Kasumi-1 (cell line): ENCODE measurements at places on chromosomes 1 and 21.

DNA sequence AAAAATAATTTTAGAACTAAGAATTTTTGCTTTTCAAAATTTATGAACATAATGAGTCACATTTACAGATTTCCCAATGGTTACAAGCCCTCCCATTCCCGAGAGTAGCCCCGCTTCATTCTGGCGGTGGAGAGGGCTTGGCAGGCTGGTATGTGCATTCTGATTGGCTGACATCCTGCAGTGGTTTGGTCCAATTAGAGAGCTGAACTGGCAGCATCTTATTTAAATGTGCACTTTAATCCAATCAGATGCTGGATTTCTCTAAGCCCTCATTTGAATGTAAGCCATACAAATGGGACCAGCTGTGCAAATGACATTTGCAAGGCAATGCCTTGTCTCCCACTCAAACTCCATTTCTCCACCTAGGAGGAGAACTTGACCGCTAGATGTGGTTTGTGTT lies 18.0 kb upstream of the TRIM17 start:
- no peak for DNase-seq

DNA sequence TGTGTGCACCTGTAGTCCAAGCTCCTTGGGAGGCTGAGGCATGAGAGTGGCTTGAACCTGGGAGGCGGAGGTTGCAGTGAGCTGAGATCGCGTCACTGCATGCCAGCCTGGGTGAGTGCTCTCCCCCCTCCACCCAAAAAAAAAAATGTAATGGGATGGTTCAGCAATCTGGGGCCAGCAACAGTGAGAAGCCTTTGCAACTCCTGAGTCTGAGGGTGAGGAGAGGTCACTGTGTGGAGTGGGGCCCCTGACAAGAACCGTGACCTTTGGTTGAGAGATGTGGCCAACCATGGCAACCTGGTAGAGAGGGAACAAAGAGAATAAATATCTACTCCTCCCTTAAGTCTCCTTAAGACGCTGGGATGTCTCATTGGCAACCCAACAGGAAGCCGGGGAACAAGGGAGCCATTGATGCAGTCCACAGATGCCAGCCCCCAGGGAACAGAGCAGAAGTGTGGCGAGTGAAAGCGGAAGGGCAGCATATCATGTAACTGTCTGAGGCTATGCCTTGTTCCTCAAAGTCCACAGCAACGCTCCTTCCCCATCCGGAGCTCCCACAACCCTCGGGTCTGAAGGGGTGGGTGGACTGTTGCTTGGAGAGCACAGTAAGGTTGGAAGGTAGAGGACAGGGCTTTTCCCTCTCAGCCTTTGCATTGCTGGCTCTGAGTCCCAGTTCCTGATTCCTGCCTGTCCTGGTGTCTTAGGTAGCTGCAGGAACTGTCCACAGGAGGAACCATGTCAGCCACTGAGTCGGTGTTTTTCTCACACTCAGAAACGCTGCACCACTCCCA lies 8.3 kb downstream of the TRNP1 start:
- DNase-seq = peak; percentile 97

DNA sequence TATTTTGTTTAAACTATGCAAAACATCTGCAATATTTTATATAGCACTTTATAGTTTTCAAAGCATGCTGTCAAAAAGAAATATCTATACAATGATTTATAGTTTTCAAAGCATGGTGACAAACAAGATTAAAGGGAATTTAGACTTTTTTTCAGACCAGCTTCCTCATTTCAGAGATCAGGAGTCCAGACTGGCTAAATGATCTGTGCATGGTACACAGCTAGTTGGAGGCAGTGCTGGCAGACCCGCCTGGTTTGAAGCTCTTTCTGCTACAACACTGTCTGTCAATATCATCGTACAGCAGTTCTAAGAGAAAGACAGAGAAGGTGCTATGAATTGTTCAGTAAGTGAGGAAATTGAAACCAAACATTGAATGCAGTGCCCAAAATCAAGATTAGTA lies 479.0 kb downstream of the PTBP2 start:
- DNase-seq = no peak

- DNase-seq = no peak
Observed at GRCh38 chr1:184002071-184002470, 35.5 kb downstream of the COLGALT2 start.

- no peak for DNase-seq
Observed at GRCh38 chr1:221439747-221440501, 302.0 kb downstream of the DUSP10 start.

- peak; percentile 56 for DNase-seq
Observed at GRCh38 chr1:157490467-157491165, 61.7 kb downstream of the FCRL5 start.

DNA sequence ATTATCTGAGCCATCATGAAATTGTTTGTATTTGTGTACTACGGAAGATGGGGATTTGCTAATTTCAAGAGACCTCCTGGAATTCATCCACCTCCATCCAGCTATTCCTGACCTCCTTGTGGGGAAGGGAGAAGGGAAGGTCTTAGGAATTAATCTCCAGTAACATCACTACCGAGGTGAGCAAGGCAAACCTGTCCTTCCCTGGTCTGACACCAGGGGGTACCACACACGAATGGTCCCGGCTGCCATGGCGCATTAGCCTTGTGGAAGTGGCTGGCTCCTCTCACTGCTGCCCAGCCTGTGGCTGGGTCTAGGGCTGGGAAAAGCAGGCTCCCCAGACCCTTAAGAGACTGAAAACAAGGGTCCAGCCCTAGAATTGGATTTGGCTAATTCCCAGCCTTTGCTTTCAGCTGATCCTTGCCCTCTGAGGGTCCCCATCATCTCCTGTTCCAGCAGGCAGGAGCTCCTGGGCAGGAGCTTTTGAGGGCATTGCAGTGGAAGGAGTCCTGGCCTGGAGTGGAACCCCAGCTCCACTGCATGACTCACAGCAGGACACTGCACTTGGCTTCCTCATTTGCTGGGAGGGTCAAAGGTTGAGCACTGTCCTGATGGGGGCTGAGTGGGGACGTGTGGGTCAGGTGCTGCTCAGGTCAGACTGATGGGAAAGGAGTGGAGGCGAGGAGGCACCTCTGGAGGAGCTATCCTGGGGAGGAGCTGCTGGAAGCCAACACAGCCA lies 34.8 kb downstream of the RIMS3 start:
- DNase-seq = no peak

- no peak for DNase-seq
Observed at GRCh38 chr21:17693801-17694200, 81.1 kb upstream of the BTG3 start.

DNA sequence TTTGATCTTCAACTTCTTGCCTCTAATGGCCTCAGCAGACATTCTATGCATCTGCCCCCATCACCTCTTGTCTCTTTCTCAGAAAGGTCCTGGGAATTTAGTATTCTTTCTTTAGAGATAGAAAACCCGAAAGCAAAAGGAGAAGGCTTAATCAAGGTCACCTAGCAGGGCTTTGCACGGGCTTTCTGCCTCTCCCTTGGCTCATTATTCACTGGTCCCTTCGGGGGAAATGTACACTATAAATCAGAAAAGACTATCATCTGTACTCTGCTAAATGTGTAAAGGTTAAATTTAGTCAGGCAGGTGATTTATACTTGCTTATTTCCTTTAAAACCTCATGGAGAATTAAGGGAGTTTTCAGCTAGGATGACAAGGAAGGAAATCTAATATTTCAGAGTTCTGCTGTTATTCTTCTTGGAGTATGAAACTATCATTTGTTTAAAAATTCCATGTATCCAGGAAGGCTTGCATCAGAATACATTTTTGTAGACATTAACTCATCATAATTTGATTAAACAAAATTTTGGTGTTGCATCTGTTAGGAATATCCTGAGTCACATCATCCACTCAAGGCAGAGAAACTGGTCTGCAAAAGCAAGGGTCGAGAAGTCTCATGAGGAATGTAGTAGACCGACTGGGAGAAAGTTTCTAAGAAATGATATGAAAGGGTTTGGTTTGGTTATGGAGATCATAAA lies 124.6 kb downstream of the GABPA start:
- DNase-seq = no peak

DNA sequence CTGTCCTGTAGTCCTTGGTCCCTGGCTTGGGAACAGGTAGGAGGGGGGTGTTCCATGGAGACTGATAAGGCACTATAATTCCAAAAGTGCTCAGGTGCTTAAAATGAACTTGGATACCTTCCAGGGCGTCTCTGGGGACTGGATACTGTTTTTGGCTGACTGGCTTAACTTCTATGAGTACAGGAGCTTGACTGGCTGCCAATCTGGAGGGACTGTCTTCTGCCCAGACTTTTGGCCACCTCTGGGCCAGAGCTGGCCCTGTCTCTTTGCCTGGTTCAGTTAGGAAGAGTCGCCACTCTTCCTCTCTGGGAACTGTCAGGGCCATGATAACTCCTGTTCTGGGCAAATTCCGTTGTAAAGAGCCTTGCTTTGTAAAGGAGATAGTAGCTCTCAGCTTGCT lies 407.0 kb downstream of the TGFB2 start:
- DNase-seq = no peak
